NCI-H146 (cell line): ENCODE measurements at places on chromosomes 1 and 21.

- DNase-seq = no peak
Measured at GRCh38 chr1:31581821-31582810, 5.8 kb downstream of the TINAGL1 start.

DNA sequence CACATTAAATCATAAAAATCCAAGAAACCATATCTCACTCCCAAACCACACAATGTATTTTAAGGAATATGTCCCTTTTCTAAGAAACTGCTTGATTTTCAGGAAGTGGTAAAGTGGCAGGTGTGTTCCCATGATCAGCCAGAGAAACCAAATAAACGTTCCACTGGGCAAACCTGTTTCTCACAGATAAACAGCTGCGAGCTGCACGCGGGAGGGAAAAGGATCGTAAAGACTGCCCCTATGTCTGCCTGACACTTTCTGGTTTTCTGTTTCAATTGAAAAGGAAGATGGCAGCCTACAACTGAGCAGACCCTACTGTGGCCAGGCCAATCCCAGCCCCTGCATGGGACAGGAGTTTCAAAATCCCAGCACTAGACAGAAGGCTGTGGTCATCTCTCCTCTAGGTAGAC, 36.6 kb downstream of the HIVEP3 start:
- DNase-seq = peak; percentile 55

GRCh38 chr1:109392788-109393616, 4.7 kb downstream of the SORT1 start:
- no peak for DNase-seq

DNA sequence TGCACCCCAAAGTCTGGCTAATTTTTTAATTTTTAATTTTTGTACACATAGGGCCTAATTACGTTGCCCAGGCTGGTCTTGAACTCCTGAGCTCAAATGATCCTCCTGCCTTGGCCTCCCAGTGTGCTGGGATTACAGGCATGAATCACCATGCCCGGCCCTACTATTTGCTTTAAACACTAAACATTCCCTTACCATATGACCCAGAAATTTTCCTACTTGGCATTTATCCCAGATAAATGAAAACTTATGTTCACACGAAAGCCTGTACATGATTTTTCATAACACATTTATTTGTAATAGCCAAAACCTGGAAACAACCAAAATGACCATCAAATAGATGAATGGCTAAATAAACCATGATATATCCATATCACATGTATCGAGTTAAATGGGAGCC, 35.8 kb downstream of the NDUFS5 start:
- DNase-seq = no peak

DNA sequence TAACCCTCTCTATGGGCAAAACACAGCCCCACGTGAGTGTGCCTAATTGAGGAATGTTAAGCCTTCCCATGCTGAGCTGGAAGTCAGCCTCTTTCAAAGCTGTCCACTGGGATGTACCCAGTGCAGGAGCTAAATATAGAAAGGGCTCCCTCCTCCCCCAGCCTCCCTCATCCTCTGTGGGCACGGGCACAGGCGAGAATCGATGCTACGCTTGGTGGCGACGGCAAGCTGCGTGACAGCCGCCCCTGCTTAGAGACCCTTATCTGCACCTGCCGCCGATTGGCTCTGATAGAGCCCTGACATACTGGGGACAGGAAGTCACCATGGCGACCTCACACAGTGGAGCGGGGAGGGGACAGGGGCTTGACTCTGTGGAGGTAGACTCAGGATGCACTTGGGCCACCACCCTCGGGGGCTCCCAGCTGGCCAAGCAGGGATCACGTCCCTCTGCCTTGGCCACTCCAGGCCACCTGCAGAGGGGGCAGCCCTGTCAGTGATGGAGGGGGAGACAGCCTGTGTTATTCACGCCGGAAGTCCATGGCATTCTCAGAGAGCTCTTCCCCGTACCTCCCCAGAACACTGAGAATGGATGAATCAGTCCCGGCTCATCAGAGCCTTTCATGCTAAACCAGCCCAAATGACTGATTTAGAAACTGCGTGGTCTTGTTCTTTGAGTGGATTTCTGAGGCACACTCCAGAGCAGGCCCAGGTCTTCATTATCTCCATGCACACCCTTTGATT, 84.8 kb downstream of the KCND3 start:
- DNase-seq = peak; percentile 95

GRCh38 chr1:64242895-64243756, 39.7 kb downstream of the UBE2U start:
- DNase-seq = peak; percentile 22

GRCh38 chr1:169041366-169041765, 65.1 kb upstream of the ATP1B1 start:
- DNase-seq = no peak

- DNase-seq = no peak
Measured at GRCh38 chr1:181794332-181794731, 267.2 kb downstream of the ZNF648 start.

- DNase-seq = no peak
Measured at GRCh38 chr1:172662464-172663109, 3.7 kb downstream of the FASLG start.
